ENCODE measurements at places on chromosomes 7 and 10.

DNA sequence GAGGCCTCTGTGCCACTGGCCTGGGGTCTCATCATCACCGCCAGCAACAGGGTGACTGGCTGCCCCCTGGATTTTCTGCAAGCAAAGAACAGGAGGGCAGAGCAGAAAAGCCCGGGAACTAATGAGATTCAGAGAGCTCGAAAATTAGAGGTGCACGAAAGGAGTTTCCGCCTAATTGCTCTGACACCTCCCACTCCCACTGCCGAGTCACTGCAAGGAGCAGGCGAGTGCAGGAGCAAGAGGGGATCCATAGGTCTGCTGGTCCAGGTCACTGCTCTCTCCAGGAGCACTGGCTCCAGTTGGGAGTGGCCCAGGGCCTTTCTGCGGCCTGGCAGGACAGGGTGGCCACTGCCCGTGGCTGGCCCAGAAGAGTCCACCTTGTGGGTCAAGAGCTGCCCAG is 276.2 kb downstream of the KCNMA1 start:
- no peak for DNase-seq

GRCh38 chr7:136139417-136139816 is 162.3 kb upstream of the MTPN start:
- no peak for DNase-seq

- no peak for DNase-seq
Measured at GRCh38 chr10:128213156-128213555, 86.9 kb upstream of the MKI67 start.

DNA sequence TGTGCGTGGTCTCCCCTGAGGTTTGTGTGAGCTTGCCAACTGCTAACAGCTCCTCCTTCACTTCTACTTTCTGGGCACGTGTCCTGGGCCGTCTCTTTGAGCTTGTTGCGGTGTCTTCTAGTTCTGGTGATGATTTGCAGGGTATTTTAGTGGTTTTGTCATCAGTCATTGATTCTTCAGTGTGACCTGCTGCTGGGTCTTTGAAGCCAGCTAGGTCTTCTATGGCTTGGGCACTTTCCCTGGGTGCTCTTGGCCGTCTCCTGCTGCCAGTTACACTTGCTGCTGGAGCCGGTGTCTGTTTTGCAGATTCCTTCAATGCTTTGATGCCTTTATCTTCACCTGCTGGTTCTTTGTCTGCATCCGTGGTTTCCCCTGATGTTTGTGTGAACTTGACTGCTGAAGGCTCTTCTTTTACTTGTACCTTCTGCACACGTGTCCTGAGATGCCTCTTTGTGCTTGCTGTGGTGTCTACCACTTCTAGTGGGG is 23.0 kb downstream of the MKI67 start:
- no peak for DNase-seq

DNA sequence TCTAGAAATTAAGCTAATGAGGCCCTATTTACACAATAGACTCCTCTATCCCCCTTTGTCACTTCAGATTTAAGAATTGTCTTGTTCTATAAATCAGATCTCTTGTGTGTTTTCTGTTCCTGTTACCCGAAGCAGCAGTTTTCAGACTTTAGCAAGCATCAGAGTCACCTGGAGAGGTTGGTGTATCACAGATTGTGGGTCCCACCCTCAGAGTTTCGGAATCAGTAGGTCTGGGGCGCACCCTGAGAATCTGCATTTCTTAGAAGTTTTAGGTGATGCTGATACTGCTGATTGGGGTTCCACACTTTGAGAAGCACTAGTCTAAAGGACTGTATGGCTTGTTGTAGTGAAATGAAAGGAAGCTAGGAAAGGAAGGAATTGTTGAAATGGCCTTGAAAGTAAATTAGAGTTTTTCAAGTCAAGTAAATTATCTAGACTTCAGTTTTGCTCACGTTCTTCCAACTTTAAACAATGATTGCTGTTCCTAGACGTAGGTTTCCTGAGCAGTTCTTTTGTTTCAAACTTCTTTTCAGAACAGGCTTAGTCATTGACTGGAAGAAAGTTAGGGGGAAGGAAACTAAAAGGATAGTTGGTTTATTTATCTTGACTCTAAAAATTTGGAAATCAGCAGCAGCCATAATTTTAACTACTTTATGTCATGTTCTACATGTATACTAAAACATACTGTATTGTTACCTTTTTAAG is 15.7 kb downstream of the BPGM start:
- DNase-seq = no peak

- DNase-seq = no peak
Measured at GRCh38 chr7:15752377-15752776, 65.9 kb upstream of the MEOX2 start.

DNA sequence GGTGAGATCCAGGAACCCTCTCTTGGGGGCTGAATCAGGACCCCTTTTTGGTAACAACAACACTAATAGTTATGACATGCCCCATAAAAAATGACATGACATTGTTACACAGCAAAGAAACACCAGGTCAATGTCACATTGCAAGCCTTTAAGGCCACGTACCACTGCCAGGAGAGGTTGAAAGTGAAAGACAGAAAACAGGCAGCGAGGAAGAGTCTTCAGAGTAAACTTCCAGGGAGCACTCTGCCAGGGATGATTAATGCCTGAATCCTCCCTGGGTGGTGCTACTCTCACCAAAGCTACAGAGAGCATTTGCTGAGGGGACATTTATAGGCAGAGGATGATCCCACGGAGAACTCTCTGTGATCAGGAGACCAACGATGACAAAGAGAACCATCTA is 551.6 kb downstream of the CALN1 start:
- no peak for DNase-seq

DNA sequence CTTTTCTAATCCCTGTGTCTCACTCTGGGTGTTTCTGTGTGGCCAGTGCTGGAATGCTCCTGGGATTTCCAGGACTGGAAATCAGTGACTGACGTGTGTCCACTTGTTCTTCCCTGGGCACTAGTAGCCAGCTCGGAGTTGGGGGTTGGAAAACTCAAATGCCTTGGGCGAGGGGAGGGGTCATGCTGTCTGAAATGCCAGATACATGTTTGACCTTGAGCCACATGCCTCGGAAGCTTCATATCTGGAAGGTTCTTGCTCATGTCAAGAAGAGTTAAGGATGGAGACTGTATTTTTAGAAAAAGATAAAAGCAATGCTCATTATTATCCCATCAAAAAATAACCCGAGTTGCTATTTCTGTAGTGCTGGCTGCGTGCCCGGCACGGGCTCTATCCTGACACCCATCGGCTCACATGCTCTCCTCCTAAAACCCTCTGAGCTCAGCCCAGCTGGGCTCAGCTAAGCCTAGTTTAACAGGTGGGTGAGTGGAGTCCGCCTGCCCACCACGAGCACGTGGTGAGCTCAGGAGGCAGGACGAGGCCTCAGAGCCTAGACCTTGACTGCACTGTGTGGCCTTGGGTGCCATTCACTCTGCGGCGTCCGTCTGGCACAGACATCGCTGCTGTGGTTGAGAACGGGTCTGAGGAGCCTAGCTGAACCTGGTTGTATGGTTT is 6.4 kb downstream of the DPYSL4 start:
- no peak for DNase-seq

DNA sequence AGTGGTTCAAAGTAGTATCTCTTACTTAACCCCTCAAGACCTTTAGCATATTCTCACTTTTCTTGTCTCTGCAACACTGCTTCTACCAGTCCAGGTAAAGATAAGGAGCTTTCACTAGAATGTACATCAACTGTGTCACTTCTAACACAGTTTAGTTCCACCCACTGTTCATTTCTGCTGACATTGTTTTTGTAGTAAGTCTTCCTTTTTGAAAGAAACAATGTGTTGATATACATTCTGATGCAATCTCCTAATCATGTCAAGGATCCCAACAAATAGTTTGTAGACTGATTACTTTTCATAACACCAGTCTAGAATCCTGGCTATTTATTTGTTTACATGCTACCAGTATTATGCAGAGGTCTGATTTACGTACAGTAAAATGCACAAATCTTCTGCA is 47.5 kb downstream of the CCSER2 start:
- no peak for DNase-seq

DNA sequence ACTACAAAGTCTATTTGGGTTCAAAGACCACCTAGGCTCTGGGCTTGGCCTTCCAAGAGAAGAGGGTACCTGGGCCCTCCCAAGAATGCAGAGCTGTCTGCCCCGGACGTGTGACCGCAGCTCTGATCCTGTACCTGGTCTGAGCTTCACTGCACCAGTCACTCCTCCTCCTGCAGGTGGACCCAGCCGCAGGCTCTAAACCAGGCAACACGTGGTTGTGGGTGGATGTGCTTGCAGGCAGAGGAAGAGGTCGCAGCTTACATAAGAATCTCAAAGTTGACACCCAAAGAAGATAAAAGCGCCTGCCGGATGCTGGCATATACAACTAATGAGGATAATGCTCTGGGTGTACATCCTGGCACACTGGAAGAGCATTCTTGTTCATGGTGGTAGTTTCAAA is 9.4 kb upstream of the PFKP start:
- DNase-seq = no peak

DNA sequence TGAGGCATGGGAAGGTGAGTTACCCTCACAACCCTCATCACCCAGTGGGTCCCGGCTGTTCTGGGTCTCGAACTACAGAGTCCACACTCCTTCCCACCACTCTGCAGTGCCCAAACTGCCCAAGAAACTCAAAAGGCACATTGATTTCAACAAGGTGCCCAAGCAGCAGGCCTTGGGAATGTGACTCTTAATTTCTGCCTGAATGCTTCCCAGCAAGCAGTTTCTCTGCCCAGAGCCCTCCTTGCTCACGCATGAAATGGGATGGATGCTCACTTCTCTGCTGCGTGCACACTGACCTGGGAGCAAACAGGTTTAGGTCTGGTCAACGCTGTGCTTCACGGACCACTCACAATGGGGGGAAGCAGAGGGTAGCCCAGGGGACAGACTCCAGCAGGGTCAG is 77.9 kb downstream of the GRB10 start:
- DNase-seq = no peak

- DNase-seq = no peak
Measured at GRCh38 chr10:116169782-116170445, 103.1 kb downstream of the GFRA1 start.

GRCh38 chr10:121065330-121065729 is 214.2 kb downstream of the WDR11 start:
- no peak for DNase-seq

DNA sequence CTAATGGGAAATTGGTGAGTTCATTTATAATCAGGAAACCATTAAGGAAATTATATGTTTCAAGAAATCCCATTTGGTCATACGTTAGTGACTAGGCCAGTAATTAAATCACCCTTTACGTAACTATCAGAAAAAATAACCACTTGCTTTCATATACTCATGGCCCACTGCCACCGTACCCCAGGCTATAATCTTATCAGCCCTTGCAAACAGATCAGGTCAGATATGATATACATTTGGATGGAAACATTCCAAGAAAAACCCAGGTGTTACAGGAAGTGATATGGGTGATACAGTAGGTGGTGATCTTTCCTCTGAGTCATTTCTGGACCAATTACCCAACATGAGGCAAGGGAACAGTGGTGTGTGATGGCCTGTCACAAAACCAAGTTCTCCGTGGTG is 481.0 kb upstream of the SEMA3A start:
- no peak for DNase-seq

GRCh38 chr7:28081016-28081415 is 99.6 kb downstream of the JAZF1 start:
- no peak for DNase-seq

- peak; percentile 43 for DNase-seq
Measured at GRCh38 chr7:1638215-1638661, 31.8 kb upstream of the ELFN1 start.

GRCh38 chr7:11336432-11336831 is 362.8 kb downstream of the PHF14 start:
- no peak for DNase-seq

DNA sequence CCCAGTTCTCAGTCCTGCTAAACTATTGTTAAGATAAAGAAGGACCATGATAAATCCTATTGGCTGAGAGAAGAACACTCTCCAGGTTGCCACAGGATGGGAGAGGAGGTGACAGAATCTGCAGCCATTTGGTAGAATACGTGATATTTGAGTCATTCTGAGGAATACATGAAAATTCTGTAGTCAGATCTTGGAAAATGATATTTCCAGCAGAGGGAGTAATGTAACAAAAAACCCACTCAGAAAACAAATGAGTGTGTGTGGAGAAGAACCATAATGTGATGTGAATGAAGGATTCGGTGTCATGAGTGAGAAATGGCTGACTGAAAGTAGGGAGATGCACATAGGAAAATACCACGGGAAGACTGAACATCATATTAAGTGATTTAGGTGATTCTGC is 128.5 kb upstream of the PFKP start:
- DNase-seq = no peak

- no peak for DNase-seq
Measured at GRCh38 chr10:60975716-60976115, 31.7 kb upstream of the RHOBTB1 start.

GRCh38 chr7:138895679-138896078 is 85.5 kb downstream of the KIAA1549 start:
- DNase-seq = no peak

DNA sequence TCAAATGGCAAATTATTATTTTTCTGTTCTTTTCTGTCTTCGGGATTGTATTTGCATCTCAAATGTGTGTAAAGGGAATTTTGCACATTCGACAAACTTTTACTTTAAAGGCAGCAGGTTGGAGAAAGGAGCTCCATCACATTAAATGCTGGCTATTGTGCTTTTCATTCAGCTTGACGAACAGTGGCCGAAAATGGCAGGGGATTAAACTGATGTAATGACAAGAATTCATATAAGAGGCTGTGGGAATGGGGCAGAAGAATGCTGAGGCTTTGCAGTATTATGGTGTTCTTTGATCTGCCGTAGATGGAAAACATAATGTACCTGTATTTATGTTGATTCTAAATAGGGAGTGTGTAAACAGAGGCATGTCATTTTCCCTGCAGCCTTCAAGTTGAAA is 376.0 kb downstream of the LRMDA start:
- DNase-seq = no peak

DNA sequence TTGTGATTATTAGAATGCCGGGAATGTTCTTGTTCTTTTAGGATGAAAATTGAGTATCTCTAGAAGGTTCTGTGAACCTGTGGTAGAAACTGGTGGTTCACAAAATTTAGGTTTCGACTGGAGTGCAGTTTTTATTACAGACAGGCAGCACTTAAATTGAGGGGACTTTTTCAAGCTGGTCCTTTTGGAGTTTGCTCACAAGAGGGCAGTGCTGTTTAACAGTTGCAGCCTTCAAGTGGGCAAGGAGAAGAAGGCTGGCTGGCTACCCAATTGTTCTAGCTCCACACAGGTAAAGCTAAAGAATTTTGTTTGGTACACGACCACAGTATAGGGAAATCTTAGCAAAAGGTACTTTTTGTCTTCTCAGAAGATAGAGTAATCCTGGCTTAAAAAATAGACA is 233.6 kb downstream of the SNX13 start:
- DNase-seq = peak; percentile 38

Measured in NCI-H1092 (cell line).